Retinal pigment epithelial cell (primary cell): ENCODE measurements at places on chromosomes 1 and 21.
A peak's percentile ranks its signal among the peaks of the same experiment; 100 is the strongest.

GRCh38 chr1:212433577-212434462 is 1.1 kb downstream of the NENF start:
- DNase-seq, result no peak

- DNase-seq, result no peak
Measured at GRCh38 chr1:35707601-35708440, 10.9 kb downstream of the C1orf216 start.

DNA sequence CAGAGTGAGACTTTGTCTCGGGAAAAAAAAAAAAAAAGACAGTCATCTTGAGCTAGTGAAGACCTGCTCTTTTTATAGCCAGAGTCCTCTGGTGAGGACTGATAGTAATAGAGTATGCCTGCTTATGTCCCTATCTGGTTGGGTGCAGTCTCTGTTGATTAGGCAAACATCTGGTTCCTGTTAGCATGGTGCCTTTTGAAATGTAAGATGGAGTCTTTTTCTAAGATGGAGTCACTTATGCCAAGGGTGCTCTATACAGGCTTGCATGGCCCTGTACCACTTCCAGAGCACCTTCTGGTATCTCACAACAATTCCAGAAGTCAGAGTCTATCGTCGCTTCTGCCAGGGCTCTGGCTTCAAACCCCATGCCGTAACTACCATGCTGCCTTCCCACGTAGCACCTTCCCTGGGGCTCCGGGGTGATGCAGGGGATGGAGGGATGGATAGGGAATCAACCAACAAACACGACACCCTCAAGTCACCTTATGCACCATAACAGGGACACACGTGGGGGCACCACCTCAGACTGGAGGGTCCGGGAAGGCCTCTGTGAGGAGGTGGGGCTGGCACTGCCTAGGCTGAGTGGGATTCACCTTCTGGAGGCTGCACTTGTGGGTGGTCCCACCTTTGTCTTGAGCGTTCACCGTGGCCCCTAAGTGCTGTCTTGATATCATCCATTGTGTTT is 11.6 kb upstream of the PADI6 start:
- no peak for DNase-seq

GRCh38 chr21:27564684-27565301 is 597.9 kb upstream of the ADAMTS5 start:
- DNase-seq, result no peak

- DNase-seq, result peak; percentile 94
Measured at GRCh38 chr1:24683713-24684162, 40.6 kb downstream of the SRRM1 start.

GRCh38 chr1:10074059-10074851 is 41.5 kb downstream of the UBE4B start:
- DNase-seq, result peak; percentile 83

- DNase-seq, result no peak
Measured at GRCh38 chr1:177659281-177659680, 310.6 kb downstream of the SEC16B start.

DNA sequence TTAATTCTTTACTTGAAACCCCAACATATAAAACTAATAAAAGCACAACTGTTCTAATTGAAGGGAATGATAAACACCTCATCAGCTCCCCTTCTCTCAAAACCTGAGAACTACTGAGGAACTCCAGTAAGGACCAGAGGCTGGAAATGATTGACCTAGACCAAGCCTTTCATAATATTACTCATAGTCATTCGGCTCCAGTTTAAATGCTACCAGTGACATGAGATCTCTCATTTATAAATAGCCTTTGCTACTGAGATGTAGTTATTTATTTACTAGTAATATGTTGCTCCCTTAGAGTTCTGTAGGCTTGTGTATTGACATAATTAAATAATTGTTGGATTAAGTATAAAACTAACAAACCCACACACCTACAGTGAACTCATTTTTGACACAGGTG is 209.8 kb upstream of the PRMT6 start:
- no peak for DNase-seq

DNA sequence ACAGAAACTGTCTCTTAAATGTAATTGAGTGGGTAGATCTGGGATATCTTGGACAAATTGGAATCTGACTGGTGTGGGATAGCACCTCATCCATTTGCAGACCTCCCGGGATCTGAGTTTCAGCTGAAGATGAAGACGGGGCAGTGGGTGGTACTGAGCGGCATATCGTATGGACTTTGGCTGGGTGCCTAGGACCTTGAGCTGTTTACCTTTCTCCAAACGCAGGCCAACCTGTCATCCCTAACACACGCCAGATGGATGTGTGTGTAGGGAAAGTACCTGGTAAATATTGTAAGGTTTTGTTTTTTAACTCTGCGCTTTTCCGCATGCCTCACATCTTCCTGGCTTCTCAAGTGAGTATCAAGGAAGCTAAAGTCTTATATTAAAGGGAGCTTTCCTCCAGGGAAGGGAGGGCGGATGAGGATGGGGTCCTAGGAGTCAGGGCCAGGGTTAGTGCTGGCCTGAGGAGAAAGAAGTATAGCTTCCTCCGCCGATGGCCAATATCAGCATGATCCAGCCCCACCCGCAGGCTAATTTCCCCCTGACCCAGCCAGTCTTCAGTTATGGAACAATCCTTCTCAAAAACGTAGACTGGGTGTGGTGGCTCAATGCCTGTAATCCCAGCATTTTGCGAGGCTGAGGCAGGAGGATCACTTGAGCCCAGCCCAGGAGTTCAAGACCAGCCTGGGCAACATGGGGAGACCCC is 26.2 kb downstream of the ATP8B2 start:
- no peak for DNase-seq

DNA sequence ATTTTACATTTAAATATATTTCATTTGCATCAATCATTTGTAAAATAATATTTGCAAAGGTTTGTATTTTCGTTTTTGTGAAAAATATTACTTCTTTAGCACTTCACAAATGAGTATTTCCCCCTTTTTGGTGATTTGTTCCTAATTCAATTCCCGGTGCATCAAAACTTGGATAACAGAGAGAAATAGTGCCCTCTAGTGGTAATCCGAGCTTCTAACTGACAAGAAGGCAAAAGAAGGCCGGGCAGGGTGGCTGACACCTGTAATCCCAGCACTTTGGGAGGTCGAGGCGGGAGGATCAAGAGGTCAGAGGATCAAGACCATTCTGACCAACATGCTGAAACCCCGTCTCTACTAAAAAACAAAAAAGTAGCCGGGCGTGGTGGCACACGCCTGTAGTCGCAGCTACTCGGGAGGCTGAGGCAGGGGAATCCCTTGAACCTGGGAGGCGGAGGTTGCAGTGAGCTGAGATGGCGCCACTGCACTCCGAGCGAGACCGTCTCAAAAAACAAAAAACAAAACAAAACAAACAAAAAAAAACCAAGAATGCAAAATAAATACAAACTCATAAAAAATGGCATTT is 137.7 kb downstream of the COL11A1 start:
- peak; percentile 12 for DNase-seq

- no peak for DNase-seq
Measured at GRCh38 chr1:24688033-24688432, 44.9 kb downstream of the SRRM1 start.

DNA sequence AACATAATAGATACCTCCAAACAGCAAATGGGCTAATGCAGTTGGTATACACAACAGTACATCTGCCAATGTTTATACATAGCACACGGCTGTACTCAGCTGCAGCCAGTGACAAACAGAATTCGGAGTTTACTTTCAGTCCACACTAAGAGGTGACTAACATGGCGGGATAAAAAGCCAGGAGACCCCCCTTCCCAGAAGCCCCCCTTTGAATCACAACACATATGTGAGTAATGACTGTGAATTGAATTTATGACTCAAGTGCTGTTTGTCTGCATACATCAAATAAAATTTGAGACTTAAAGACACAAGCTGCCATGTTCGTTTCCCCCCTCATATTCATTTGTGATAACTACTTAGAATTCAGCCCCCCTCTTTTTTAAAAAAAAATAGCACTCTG is 113.2 kb downstream of the RUNX1 start:
- no peak for DNase-seq

DNA sequence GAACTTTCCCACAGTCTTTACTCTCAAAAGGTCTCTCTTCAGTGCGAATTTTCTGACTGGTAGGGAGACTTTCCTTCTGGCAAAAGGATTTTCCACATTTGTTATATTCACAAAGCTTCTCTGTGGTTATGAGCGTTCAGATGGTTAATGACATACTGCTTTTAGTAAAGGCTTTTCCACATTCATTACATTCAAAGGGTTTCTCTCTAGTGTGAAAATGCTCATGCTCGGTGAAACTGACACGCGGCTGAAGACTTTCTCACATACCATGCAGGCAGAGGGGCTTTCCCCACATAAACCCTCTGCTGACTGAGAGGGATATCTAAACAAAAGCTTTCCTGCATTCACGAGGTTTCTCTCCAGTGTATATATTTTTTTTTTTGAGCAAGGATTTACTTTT is 9.9 kb upstream of the KLF18 start:
- no peak for DNase-seq

DNA sequence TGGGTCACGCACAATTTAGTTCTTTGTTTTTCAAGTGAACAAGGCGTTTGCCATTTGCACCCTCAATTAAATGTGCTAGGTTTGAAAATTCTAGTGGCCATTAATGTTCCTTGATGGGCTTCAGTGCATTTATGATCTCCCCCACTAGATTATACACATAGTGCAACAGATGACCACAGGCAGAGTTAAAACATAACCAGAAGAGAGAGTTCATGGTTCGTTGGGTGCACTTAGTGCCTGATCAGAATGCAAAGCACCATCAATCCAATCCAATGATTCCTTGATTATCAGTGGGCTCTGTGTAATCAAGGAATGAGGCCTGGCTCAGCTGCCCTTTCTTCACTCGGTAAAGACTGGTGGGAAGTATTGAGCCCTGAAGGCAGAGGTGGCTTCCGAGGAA is 334.5 kb downstream of the PRDM2 start:
- no peak for DNase-seq

GRCh38 chr1:223621312-223621734 is 44.2 kb downstream of the CAPN8 start:
- DNase-seq, result no peak

DNA sequence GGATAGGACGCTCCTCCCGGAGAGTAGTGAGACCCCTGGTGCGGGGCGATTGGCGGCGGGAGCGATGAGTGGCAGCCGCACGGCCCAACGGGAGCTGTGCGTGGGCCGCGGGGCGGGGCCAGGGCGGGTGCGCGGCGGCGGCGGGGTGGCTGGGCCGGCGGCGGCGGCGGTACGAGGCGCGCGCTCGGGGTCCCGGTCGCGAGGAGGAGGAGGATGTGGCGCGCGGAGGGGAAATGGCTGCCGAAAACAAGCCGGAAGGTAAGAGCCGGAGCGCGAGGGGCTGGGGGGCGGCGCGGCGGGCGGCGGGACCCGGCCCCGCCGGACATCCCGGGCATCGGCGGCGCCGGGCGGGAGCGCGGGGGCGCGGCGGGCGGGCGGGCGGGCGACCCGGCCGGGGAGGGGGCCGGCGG is at the start of gene CAMTA1:
Gene CAMTA1, plus strand, starts transcription at position 137 of the 410 bp plus-strand sequence. Its CDS starts 77 bp downstream, at position 214.
- no peak for DNase-seq

- DNase-seq, result no peak
Measured at GRCh38 chr1:109814223-109814622, 50.5 kb upstream of the EPS8L3 start.

GRCh38 chr1:108583757-108584427 is 24.0 kb downstream of the EEIG2 start:
- no peak for DNase-seq

DNA sequence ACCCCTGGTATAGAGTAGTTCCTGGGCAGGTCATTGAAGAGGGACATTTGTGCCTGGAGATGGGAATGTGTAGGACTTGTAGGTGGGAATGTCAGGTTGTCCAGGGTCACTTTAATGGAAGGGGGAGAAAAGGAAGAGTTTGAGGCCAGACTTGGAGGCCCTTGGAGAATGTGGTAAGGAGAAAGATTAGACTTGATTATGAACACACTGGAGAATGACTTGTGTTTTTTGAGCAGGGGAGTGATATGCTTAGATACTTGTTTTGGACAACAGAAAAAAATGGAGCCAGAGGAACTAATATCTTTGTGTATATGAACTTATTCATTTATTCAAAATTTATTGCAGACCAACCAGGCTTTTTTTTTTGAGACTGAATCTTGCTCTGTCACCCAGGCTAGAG is 17.9 kb downstream of the ELAPOR1 start:
- DNase-seq, result no peak
